CD4-positive, alpha-beta T cell treated with Interleukin-6 at 100 ng/mL for 8 hours (primary cell): ENCODE measurements at places on chromosomes 5 and 9.

DNA sequence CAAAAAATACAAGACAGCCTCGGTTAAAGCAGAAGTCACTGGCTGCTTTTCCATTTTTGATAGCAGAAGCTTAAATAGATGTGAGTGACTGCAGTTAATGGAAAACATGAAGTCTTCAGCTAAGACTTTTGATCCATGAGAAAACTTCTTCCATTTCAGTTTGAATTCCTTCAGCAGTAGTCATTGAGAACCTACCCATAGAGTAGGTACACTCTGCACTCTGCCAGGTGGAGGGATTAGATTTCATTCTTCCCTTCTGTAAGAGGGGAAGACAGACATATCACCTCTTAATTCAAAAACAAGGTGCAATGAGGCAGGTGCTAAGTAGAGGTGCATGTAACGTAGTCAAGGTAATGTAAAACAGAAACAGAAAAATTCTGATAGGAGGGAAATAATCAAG is 26.7 kb upstream of the XPA start:
- no peak for DNase-seq

GRCh38 chr5:61279725-61280124 is 52.3 kb upstream of the ZSWIM6 start:
- no peak for DNase-seq

GRCh38 chr9:88826181-88826580 is 165.1 kb upstream of the S1PR3 start:
- DNase-seq = no peak

DNA sequence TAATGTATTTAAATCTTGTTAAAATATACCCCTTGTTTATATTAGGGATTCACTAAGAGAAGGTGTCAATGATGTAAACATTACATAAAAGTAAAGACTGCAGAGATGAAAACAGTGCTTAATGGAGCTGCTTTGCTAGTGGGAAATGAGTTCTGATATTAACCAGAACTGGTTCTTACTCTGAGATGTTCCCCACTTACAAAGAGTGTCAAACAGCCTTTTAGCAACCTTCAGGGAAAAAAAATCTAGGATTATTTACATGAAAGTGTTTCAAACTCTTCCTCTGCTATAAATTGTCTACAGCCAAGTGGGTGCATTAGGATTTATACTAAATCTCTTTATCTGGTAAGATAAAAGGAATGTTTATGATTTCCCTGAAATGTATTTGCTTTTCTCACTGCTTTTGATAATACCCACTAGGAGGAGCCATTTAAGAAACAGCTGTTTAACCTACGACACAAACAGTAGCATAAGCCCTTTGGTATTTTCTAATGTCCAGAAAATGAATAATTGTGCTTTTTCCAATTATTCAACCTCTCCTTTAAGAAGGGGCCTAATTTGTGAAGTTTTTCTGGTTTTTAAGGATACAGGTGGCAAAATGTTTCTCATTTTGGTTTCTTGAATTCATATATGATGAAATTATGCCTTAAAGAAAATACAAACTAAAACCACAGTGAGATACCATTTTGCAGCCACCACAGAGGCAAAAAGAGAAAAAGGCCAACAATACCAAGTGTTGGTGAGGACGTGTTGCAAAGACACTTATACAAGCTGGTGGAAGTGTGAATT is 186.3 kb downstream of the TLE4 start:
- DNase-seq = no peak

GRCh38 chr9:104826079-104826775 is 62.3 kb downstream of the NIPSNAP3B start:
- no peak for DNase-seq
